ENCODE measurements at places on chromosomes 13 and 19.

DNA sequence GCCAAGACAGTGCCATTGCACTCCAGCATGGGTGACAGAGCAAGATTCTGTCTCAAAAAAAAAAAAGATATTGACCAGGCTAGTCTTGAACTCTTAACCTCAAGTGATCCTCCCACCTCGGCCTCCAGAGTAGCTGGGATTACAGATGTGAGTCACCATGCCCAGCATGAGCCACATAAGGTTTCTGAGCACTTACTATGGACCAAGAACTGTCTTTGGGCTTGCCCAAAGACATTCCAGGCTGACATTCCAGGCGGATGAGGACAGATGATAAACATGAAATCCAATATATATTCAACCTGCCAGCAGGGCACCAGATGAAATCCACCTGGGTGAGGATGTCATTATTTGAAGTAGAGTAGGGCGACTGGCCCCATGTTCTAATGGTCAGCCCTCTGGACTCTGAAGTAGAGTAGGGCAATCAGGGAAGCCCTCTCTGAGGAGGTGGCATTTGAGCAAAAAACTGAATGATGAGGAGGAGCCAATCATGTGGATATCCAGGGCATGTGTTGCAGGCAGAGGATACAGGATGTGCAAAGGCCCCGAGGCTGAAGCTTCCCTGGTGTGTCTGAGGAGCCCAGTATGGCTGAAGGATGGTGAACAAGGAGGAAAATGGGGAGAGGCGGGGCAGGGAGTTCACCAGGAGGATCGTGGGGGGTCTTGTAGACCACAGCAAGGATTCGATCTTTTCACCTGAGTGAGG, 4.0 kb downstream of the C19orf38 start:
- peak; percentile 76 for DNase-seq

DNA sequence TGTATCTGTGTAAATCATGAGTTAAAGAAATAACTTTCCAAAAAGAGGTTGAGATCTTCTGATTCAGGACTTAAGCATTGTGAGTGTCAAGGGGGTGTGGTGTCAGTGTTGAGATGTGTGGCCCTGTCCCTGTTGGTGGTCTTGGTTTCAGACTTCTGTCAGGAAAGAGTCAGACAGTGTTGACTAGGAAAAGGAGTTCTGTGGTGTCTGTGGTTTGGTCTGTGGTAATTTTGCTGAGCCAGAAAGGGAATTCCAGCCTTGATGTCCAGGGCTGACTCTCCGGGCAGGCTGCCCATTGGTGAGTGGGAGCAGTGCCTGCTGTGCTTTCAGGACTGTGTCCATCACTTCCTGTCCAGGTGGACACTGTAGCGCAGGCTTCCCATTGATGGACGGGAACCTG, 39.8 kb upstream of the IGFL4 start:
- peak; percentile 92 for DNase-seq

DNA sequence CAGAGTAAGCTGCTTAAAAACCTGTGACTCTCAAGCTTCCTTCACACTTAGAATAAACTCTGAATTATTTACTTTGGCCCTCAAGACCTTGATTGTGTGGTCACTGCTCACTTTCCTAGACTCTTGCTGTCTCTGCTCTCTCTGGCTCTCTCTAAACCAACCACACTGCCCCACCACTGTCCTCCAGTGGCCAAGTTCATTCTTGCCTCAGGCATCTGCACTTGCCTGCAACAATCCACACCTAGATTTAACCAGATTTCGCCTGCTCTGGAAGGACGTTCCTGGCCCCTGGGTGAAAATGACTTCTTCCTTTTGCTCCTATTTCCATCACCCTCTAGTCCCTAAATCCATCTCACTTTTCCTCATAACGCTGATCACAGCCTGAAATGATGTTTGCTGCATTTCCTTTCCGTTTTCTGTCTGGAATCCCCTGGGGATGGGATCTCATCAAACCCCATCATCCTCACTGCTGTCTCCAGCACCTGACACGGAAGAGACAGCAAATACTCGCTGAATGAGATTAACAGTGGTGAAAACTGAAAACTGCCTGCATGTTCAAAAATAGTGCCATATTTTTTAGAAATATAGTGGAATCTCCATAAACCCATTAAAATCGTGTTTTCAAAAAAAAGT, 232.6 kb downstream of the UQCRFS1 start:
- DNase-seq = peak; percentile 61

- DNase-seq = no peak
These were observed 27.7 kb downstream of the TMEM161A start for GRCh38 chr19:19110410-19111135.

DNA sequence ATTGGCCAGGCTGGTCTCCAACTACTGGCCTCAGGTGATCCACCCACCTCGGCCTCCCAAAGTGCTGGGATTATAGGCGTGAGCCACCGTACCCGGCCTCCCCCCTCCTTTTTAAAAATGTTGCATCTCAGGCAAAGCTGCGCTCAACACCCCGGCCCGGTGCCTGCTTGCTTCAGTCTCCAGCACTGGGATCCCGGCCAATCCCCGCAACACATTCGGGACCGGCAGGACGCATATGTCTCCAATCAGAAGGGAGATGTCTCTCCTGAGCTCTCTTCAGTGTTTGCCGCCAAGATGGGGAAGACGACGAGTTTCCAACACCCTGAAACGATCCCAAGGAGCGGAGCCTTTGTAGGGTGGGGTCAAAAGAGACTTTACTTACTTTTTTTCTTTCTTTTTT, 16.1 kb downstream of the GNG7 start:
- no peak for DNase-seq

GRCh38 chr13:82900453-82900852, 981.8 kb downstream of the SLITRK1 start:
- no peak for DNase-seq

GRCh38 chr13:113922412-113923118, 51.3 kb downstream of the C13orf46 start:
- peak; percentile 39 for DNase-seq
